ENCODE measurements at places on chromosomes 7 and 10.
A peak's percentile ranks its signal among the peaks of the same experiment; 100 is the strongest.

- DNase-seq, result no peak
Observed at GRCh38 chr10:83612050-83612449, 527.3 kb upstream of the GHITM start.

GRCh38 chr10:74255888-74256357 is 104.9 kb downstream of the ADK start:
- DNase-seq, result no peak

DNA sequence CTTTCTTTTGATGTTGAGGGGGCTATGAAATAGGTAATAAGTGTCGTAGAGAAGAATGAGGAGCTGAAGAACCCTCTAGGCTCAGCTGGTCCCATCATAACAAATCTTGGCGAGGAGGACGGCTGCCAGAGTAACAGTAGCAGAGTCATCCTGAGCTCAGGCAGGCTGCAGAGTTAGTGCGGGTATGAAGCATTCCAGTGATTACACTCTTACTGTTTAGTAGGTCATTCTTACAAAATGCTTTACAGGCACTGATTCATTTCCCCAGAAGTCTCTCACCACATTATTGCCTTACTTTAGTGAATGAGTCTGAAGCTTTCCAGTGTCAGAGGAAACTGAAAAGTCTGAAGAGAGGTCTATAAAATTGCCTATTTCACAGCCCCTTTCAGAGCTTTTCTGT is 43.9 kb upstream of the GPR158 start:
- DNase-seq, result no peak

- DNase-seq, result no peak
Observed at GRCh38 chr10:29830531-29831512, 196.1 kb upstream of the SVIL start.

- no peak for DNase-seq
Observed at GRCh38 chr10:10500937-10501336, 516.7 kb upstream of the CELF2 start.

DNA sequence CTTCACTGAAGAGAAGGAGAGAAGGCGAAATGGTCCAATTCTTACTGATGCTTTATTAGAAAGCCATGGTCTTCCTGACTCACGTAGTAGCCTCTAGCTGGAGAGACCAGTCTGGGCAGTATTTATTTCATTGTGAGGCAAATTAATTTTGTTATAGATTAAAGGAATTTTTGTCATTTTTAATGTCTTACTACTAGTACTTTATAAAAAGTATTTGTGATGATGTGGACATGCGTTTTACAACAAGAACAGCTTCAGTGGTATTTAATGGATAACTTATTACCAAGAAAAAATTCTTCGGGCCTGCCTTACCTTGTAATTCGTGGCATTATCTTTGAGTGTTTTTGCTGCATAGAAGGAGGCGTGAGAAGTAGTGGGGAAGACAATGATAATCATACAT is 339.4 kb upstream of the SHH start:
- no peak for DNase-seq

DNA sequence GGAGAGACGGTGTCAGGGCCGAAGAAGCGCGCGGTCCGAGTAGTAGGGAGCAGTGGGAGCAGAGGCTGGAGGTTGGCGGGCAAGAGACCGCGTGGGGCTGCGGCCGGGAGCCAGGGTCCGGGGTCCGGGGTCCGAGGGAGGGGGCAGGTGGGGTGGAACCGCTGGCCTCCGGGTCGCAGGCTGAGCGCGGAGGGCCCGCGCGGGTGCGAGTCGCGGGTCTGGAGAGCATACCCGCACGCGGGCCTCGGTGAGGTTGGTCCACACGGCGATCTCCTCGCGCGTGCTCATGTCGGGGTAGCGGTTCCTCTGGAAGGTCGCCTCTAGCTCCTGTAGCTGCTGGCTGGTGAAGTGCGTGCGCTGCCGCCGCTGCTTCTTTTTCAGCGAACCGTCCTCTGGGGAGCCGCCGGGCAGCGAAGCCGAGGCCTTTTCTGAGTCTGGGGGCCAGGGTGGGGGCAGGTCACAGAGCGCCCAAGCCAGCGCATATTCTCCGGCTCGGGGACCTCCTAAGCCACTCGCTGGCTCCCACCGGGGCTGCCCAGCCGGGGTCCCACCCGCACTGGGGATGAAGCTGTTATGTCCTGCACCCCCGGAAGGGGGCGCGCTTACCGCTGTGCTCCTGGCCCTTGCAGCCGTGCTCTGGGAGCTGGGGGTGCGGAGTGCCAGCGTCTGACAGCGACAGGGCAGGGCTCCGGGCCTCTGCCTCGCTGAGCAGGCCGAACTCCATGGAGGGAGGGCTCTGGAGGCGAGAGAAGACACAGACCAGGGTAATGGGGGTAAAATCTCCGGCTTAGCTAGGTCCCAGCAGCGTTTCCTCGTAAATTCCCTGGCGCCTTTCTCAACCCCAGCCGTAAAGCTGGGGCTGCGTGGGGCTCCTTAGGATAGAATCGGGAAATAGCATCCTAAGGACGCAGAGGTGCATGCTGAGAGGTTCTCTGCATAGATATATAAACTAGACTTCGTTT is 5.5 kb downstream of the ELOVL3 start:
- DNase-seq, result peak; percentile 55

GRCh38 chr10:44178856-44179255 is 206.0 kb downstream of the CXCL12 start:
- no peak for DNase-seq

GRCh38 chr7:80026766-80027165 is 107.9 kb upstream of the GNAI1 start:
- DNase-seq, result no peak

GRCh38 chr7:157693521-157694375 is 356.9 kb downstream of the DNAJB6 start:
- no peak for DNase-seq

DNA sequence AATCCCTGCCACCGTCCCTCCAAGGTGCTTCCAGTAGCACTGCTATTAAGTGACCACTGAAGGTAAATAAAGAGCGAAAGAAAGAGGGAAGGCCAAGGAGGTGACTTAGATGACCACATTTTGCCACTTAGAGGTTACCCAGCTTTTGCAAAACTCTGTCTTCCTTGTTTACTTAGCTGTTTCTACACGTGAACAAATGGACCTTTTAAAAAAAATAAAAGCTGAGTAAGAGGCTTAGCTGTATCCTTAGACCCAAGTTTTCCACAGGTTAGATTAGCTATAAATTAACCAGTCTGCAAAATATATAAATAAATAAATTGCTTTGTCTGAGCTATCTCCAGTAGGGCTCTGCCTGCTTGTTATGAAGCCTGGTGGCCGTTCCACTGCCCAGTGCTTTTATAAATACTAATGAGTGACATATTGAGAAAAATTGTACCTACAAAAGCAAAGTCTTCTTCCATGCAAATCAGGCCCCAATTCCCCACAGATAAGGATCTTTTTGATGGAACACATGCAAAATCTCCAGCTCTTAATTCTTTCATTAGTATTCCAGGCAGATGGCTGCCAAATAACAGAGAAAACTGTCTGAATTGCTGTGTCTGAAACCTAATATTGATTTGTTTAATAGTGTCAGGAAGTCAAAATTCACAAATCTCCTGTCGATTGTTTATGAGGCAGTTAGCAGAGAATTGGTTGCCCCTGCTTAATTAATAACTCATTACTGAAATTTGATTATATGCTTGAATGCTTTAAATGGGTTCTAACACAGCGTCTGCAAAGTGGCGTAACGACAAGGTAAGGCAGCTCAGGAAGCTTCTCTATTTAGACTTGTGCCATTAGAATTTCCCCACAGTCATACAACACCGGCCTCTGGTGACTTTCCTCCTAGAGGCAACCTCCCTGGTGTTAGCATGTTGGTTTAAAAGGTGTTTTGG is 176.7 kb downstream of the EMX2 start:
- DNase-seq, result no peak

DNA sequence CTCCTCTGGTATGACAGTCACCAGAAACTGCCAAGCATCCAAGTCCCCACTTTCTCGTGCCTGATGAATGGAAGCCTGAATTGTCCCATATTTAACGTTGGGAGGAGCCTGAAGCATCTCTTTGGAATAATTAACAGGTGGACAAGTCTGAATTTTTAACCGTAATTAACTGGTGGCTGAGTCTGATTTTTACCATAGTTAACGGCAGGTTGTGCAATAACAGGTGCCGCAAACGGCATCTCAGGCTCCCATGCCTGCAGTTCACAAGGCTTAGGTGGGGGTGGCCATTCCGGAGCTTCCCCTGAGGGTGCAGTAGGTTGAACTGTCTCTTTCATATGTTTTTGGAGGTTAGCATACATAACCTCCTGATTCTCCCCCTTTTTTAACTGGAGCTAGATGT is 2.0 kb upstream of the GIMAP4 start:
- DNase-seq, result no peak

DNA sequence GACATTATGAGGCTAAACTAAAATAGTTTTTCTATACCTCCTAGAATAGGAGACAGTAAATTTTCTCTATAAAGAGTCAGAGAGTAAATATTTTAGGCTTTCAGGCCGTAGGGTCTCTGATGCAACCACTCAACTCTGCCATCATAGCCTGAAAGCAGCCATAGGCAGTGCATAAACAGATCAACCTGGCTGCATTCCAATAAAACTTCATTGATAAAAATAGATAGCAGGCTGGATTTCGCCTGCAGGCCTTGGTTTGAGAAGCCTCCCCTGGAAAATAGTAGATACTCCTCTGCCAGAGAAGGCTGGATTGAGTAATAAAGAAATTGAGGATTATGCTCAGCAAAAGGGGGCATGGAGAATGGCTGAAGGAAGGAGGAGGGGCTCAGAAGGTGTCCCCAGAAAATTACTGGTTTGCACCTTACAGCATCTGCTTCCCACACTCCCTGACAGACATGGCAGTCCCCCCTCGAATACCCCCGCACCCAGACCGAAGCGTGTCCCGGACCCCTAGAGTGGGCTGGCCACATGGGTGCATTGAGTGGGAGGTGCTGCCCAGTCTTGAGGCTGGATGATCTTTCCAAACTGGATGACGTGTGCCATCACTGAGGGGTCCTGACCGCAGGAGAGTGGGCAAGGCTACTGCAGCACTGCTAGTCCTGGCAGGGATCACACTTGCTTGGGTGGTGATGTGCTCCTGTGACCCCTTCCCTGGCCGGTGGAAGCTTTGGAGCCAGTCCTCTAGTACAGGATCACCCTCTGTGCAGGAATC is 126.6 kb downstream of the PTPN20 start:
- no peak for DNase-seq

DNA sequence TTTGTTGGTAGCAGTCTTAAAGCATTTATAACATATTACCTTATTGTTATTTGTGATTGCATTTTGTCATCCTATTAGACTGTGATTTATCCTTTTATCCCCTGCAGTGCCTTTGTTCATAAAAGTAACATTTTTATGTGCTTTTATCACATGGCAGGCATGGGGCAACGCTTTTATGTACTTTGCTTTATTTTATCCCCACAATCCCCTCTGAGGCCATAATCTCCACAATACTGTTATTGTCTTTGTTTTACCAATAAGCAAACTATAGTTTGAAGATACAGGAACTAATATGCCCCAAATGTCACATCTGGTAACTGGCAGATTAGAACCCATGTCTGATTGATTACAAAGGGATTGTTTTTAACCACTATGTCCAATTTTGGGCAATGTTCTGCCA is 613.5 kb downstream of the REEP3 start:
- no peak for DNase-seq

- DNase-seq, result no peak
Observed at GRCh38 chr7:138892006-138892630, 89.1 kb downstream of the KIAA1549 start.

DNA sequence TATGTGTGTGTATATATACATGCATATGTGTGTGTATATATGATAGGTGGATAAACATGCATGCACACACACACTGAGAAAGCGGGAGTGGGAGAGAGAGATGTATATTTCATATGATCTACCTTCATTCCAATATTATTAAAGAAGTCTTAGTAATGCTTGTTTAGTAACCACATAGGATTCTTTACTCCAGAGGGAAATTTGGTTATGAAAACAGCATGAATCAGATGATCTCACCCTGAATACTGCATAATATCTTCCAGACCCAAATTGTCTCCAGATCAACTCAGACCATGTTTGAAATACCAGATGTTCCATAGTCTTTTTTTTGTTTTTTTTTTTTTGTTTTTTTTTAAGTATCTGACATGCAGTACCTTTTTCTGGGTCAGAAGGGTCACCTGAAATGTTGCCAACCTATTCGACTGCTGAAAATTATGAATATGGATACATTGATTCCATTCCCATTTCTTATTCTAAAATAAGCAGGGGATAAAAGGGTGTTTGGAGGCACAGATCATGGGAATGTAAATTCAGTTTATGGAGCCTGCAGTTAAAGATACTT is 17.4 kb downstream of the TES start:
- DNase-seq, result no peak

- DNase-seq, result no peak
Observed at GRCh38 chr10:126528315-126528835, 140.1 kb upstream of the ADAM12 start.

GRCh38 chr7:8637322-8637721 is 203.9 kb downstream of the NXPH1 start:
- no peak for DNase-seq

DNA sequence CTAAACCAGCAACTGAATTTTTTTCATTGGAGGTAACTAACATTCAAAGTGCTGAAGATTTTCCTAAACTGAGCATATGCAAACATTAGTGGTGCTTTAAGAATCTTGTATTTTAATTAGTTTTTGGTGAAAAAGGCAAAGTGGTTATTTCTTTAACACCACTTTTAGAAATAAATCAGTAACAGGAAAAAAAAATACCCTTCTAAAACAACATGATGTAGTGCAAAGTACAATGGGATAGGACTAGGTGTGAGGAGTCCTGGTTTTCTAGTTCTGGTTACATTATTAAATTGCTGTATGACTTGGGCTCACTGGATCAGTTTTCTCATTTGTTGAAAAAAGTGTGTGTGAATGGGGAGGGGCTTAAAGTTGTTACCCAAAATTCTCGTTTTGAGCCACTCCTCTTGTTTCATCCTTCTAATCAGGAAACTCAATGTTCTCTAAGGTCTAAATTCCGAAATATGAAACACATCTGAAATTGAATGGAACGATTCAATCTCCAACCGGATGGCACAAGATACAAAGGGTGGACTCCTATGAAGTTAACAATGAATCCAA is 1.8 kb downstream of the WASL start:
- DNase-seq, result no peak

DNA sequence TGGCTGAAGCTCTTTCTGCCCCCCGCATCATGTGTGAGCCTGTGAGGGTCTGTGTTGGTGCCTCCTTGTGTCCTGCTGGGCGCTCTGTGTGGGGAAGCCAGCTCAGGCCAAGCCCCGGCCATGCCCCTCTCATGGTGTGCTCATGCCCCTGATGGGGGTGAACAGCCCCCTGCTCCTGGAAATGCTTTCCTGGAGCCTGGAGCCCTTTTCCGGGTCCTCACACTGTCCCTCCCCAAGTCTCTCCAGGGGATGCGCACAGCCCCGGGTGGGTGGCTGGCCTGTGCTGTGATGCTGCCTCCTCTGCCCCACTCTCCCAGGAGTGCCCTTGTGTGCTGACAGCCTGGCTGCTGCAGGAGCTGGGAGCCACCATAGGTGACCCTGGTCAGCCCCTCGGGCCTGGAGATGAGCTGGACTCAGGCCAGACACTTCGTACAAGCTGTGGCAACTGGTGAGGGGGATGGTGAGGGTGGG is 20.8 kb upstream of the ZNF862 start:
- no peak for DNase-seq

- no peak for DNase-seq
Observed at GRCh38 chr10:30645340-30645827, 15.8 kb upstream of the LYZL2 start.

All from stimulated activated CD8-positive, alpha-beta memory T cell treated with anti-CD3 and anti-CD28 coated beads, Interleukin-7, amount 100 ng/mL, for 48 hours (primary cell).